SK-N-SH (cell line): ENCODE measurements at places on chromosomes 7 and 10. TPM values are rescaled to one million over a fixed set of nuclear protein-coding genes. Genes with fewer than 3 reads are reported as not detected.
A peak's percentile ranks its signal among the peaks of the same experiment; 100 is the strongest.

CDHR1 gene
- 0.02 and 0.05 TPM in 2 replicates for polyA plus RNA-seq

SYT15B gene
- polyA plus RNA-seq, result not detected in 2 replicates

GRCh38 chr10:131215776-131216175 is 95.7 kb downstream of the TCERG1L start:
- no peak for DNase-seq
- H3K36me3 ChIP-seq, result no peaks in the 10 kb centered on the region
- no peaks in the 10 kb centered on the region for H3K27me3 ChIP-seq

LEP gene
- polyA plus RNA-seq, result not detected in 2 replicates

HOXA3 gene
- polyA plus RNA-seq, result 0.15 TPM in 1 of 2 replicates, not detected in the other

DNA sequence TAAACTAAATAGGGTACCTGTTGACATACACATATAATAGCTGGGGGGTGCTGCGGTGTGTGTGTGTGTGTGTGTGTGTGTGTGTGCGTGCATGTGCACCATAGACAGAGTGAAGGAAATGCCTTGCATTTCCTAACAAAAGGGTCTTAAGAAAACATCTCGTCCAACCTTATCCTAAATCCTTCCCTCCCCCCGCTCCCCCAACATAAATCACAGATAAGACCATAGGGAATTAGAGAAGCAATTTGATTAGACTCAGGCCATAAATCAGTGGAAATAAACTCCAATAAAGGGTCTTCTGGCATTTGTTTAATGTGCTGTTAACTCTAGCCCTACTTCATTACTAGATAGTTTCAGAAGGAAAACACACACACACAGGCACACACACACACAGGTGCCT is 148.5 kb downstream of the PPP1R17 start:
- no peaks in the 10 kb centered on the region for H3K4me1 ChIP-seq
- no peak overlapping the region for H3K4me3 ChIP-seq
- no peak for DNase-seq
- peaks cover 9% of the 10 kb centered on the region; the same call in 1 of the 2 replicates for H3K27me3 ChIP-seq

GRCh38 chr7:9302436-9302835 is 869.0 kb downstream of the NXPH1 start:
- H3K36me3 ChIP-seq, result no peaks in the 10 kb centered on the region
- no peak overlapping the region for H3K27ac ChIP-seq
- H3K27me3 ChIP-seq, result no peaks in the 10 kb centered on the region
- no peak overlapping the region for H3K4me3 ChIP-seq
- H3K4me1 ChIP-seq, result no peaks in the 10 kb centered on the region

DNA sequence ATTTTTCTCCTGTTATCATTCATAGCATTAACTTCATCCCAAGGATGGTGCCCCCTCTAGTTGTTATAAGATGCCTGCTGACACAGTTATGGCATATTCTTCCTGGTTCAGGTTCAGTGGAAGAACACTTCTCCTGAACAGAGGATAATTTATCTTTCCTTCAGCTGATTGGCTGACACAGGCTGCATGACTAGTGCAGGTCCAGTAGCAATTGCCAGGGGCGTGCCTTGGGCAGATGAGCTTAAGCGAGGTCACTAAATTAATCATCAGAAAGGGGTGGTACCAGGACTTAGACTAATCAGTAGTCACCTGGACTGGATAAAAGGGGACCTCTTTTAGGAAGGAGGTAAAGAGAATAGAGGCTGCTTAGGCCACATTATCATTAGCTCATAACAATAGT is 42.3 kb downstream of the BZW2 start:
- no peak for DNase-seq
- no peaks in the 10 kb centered on the region for H3K27me3 ChIP-seq
- H3K4me1 ChIP-seq, result no peaks in the 10 kb centered on the region; the same call in 1 of the 2 replicates
- no peak overlapping the region for H3K4me3 ChIP-seq
- no peak overlapping the region for H3K27ac ChIP-seq

DNA sequence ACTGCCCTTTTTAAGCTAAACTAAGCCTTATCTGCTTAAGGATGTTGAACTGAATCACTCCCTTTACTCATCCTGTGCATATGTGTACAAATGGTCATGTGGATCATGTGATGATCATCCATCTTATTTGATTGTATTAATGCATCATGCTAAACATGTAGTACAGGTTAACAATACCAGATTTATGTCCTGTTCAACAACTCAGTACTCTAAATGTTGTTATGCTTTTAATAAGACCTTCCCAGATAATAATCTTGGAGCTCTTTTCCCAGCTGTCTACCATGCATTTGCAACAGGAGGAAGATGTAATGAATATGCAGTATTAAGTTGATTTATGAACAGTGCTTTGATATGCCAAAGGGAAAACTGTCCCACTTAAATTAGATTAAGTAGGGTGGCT is 318.0 kb downstream of the BICC1 start:
- no peak overlapping the region for H3K27ac ChIP-seq
- H3K36me3 ChIP-seq, result peaks cover 4% of the 10 kb centered on the region
- H3K4me1 ChIP-seq, result peaks cover 12% of the 10 kb centered on the region
- no peaks in the 10 kb centered on the region for H3K27me3 ChIP-seq
- DNase-seq, result peak; percentile 35
- H3K4me3 ChIP-seq, result no peak overlapping the region

- no peaks in the 10 kb centered on the region for H3K36me3 ChIP-seq
- no peak for DNase-seq
- no peak overlapping the region for H3K27ac ChIP-seq
- H3K27me3 ChIP-seq, result peaks cover 12% of the 10 kb centered on the region; the same call in 1 of the 2 replicates
Measured at GRCh38 chr7:38291117-38291647, 17.7 kb upstream of the TARP start.

TMEM178B gene
- 0.16 and 0.20 TPM in 2 replicates for polyA plus RNA-seq

- no peak overlapping the region for H3K27ac ChIP-seq
- peaks cover 25% of the 10 kb centered on the region for H3K4me1 ChIP-seq
- no peaks in the 10 kb centered on the region for H3K36me3 ChIP-seq
- DNase-seq, result no peak
- H3K27me3 ChIP-seq, result no peaks in the 10 kb centered on the region
Measured at GRCh38 chr10:451021-451471, 238.4 kb downstream of the DIP2C start.

IFIT1B gene
- polyA plus RNA-seq, result 0.03 TPM in 1 of 2 replicates, not detected in the other

SRGN gene
- 0.06 and 0.10 TPM in 2 replicates for polyA plus RNA-seq

GNA12 gene
- polyA plus RNA-seq, result 55.3 and 64.8 TPM in 2 replicates

DNA sequence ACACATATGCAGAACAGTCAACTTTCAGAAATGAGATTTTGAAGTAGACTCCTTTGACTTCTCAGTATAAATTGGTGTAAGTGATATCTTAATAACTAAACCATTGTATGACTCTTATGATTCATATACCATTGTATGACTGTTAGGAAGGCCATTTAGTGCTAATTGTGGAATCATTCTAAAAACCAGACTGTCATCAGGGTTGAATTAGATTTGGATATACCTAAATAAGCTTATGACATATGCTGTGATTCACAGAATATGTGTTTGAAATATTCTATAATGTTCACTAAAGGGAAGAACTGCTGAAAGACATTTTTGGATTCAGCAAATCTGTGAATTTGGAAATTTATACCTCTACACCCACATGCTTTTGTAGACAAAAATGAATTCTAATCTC is 438.1 kb downstream of the MDFIC start:
- H3K27ac ChIP-seq, result no peak overlapping the region
- H3K4me3 ChIP-seq, result no peak overlapping the region
- H3K4me1 ChIP-seq, result no peaks in the 10 kb centered on the region
- no peak for DNase-seq

GRCh38 chr10:86254081-86254480 is 112.5 kb downstream of the GRID1 start:
- no peak overlapping the region for H3K27ac ChIP-seq
- H3K27me3 ChIP-seq, result no peaks in the 10 kb centered on the region
- H3K4me3 ChIP-seq, result no peak overlapping the region
- H3K4me1 ChIP-seq, result peaks cover 53% of the 10 kb centered on the region

DNA sequence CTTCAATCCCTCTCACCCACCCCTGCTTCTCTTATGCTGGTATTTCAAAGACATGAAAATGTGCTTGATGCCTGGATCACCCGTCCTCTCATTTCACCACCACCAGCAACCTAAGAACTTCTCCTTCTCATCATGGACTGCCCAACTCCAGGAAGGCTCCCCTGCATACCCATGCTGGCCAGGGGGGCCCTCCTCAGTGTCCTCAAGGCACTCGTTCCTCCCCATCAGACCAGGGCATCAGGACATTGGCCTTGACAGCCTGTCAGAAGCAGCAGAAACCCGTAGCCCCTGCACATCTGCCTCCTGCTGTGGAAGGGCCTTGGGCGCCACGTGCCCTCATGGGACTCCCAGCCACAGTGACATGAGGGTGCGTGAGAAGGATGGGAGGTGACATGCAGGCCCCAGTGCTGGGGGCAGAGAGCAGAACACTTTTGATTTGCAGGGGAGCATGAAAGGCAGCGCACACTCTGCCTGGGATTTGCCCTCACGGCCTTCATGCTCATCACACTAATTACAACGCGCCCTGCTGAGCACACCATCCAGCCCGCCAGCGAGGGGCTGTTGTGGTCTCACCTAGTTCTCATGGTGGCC is 1.9 kb upstream of the HSPA12A start:
- DNase-seq, result no peak
- no peaks in the 10 kb centered on the region for H3K36me3 ChIP-seq
- H3K27me3 ChIP-seq, result no peaks in the 10 kb centered on the region
- H3K4me1 ChIP-seq, result no peaks in the 10 kb centered on the region

OR2A42 gene
- polyA plus RNA-seq, result not detected in 2 replicates

GRCh38 chr7:55018361-55019190 is at the start of gene EGFR:
Gene EGFR, plus strand, starts transcription at chr7:55019017. Its CDS starts 261 bp downstream, at chr7:55019278.
- H3K27ac ChIP-seq, result peak within 1 kb of the TSS; percentile 53
- peaks cover 2% of the 10 kb centered on the region; the same call in 1 of the 2 replicates for H3K36me3 ChIP-seq
- peak; percentile 91 for DNase-seq
- peak within 1 kb of the TSS; percentile 83 for H3K4me3 ChIP-seq
- H3K27me3 ChIP-seq, result no peaks in the 10 kb centered on the region

GRCh38 chr7:31100445-31100844 is 48.3 kb downstream of the ADCYAP1R1 start:
- H3K27me3 ChIP-seq, result peaks cover 16% of the 10 kb centered on the region
- no peak overlapping the region for H3K27ac ChIP-seq
- H3K36me3 ChIP-seq, result no peaks in the 10 kb centered on the region
- no peaks in the 10 kb centered on the region for H3K4me1 ChIP-seq

GRCh38 chr10:91190388-91190870 is 30.0 kb upstream of the PCGF5 start:
- no peak for DNase-seq
- H3K27ac ChIP-seq, result no peak overlapping the region; the same call in 1 of the 2 replicates
- H3K36me3 ChIP-seq, result no peaks in the 10 kb centered on the region
- H3K4me3 ChIP-seq, result no peak overlapping the region
- peaks cover 17% of the 10 kb centered on the region; the same call in 1 of the 2 replicates for H3K4me1 ChIP-seq

GRCh38 chr10:126259760-126260479 is 128.4 kb downstream of the ADAM12 start:
- H3K36me3 ChIP-seq, result no peaks in the 10 kb centered on the region
- no peak overlapping the region for H3K27ac ChIP-seq
- H3K4me1 ChIP-seq, result peaks cover 7% of the 10 kb centered on the region
- no peak for DNase-seq
- H3K27me3 ChIP-seq, result no peaks in the 10 kb centered on the region

H2BK1 gene
- not detected in 2 replicates for polyA plus RNA-seq

DNA sequence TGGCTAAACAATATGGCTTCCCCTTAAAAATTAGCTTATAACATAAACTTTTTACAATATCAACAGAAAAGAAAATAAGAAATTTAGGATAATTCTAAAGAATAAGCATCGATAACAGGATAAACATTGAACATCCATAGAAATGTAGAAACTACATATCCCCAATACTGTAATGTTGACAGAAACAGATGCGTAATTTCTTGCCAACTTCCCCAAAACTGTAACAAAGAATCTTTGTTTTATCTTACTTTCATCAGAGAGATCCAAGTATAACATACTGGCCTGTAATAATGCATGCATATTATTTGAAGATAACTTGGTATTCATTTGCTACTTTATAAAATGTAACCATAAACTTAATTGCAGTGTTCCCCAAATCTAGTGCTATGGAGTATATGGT is 339.9 kb downstream of the ARL4A start:
- H3K36me3 ChIP-seq, result no peaks in the 10 kb centered on the region
- no peak overlapping the region for H3K27ac ChIP-seq
- no peak overlapping the region for H3K4me3 ChIP-seq
- H3K4me1 ChIP-seq, result no peaks in the 10 kb centered on the region

GRCh38 chr7:50356212-50356944 is 51.9 kb downstream of the IKZF1 start:
- DNase-seq, result no peak
- no peaks in the 10 kb centered on the region for H3K36me3 ChIP-seq
- peaks cover 11% of the 10 kb centered on the region; the same call in 1 of the 2 replicates for H3K4me1 ChIP-seq
- no peak overlapping the region for H3K27ac ChIP-seq

- peaks cover 11% of the 10 kb centered on the region for H3K4me1 ChIP-seq
- H3K27ac ChIP-seq, result no peak overlapping the region; the same call in 1 of the 2 replicates
Measured at GRCh38 chr7:55066938-55067337, 48.1 kb downstream of the EGFR start.

GRCh38 chr10:5831446-5831782 is 18.2 kb upstream of the GDI2 start:
- no peak for DNase-seq
- H3K4me3 ChIP-seq, result no peak overlapping the region
- no peaks in the 10 kb centered on the region for H3K36me3 ChIP-seq
- H3K4me1 ChIP-seq, result no peaks in the 10 kb centered on the region
- H3K27ac ChIP-seq, result no peak overlapping the region

GRCh38 chr10:11715815-11716494 is 26.2 kb upstream of the ECHDC3 start:
- no peak for DNase-seq
- H3K4me3 ChIP-seq, result no peak overlapping the region
- no peaks in the 10 kb centered on the region for H3K36me3 ChIP-seq
- no peaks in the 10 kb centered on the region for H3K27me3 ChIP-seq
- no peaks in the 10 kb centered on the region for H3K4me1 ChIP-seq
- no peak overlapping the region for H3K27ac ChIP-seq

GRCh38 chr7:95429241-95429990 is 5.4 kb downstream of the PON2 start:
- H3K27me3 ChIP-seq, result no peaks in the 10 kb centered on the region
- no peaks in the 10 kb centered on the region for H3K4me1 ChIP-seq
- H3K4me3 ChIP-seq, result no peak overlapping the region
- peaks cover 8% of the 10 kb centered on the region for H3K36me3 ChIP-seq

CPA2 gene
- 0.03 TPM in 1 of 2 replicates, not detected in the other for polyA plus RNA-seq

GRCh38 chr10:133010095-133010842 is 67.9 kb upstream of the CFAP46 start:
- H3K4me3 ChIP-seq, result no peak overlapping the region
- H3K36me3 ChIP-seq, result no peaks in the 10 kb centered on the region
- H3K27me3 ChIP-seq, result no peaks in the 10 kb centered on the region
- H3K27ac ChIP-seq, result no peak overlapping the region
- H3K4me1 ChIP-seq, result no peaks in the 10 kb centered on the region

ZNF394 gene
- 19.6 and 19.8 TPM in 2 replicates for polyA plus RNA-seq

DNA sequence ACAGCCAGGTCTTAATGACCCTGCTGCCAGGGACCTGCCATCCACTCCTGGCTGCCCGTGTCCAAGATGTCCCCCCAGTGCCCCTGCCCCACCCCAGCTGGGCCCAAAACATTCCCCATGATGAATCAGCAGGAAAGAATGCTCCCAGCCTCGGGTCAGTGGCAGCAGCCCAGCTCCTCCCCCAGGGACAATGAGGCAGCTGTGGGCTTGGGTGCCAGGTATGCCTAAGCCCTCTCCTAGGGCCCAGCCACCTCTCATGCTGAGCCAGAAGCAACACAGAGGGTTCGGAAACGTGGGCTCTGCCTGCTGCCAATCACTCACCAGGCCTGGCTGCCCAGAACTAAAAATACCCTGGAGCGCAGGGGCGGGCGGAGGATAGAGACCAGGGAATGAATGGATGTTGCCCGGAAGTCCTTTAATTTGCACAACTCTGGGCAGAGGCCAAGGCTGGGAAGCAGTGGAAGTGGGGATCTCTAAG is 1.5 kb upstream of the LOXL4 start:
- peak; percentile 56 for DNase-seq
- no peaks in the 10 kb centered on the region for H3K27me3 ChIP-seq
- H3K36me3 ChIP-seq, result no peaks in the 10 kb centered on the region

GDF2 gene
- not detected in 2 replicates for polyA plus RNA-seq

TUBAL3 gene
- polyA plus RNA-seq, result not detected in 2 replicates

C10orf71 gene
- not detected in 2 replicates for polyA plus RNA-seq

PLCE1 gene
- polyA plus RNA-seq, result 1.2 and 1.9 TPM in 2 replicates

CALHM3 gene
- polyA plus RNA-seq, result not detected in 2 replicates
